ENCODE measurements at places on chromosomes 1 and 21.

- DNase-seq: no peak
These were observed 1092.7 kb downstream of the PLA2G4A start for GRCh38 chr1:187921426-187921825.

- DNase-seq: peak; percentile 20
These were observed 118.1 kb upstream of the PPP2R5A start for GRCh38 chr1:212167098-212167497.

DNA sequence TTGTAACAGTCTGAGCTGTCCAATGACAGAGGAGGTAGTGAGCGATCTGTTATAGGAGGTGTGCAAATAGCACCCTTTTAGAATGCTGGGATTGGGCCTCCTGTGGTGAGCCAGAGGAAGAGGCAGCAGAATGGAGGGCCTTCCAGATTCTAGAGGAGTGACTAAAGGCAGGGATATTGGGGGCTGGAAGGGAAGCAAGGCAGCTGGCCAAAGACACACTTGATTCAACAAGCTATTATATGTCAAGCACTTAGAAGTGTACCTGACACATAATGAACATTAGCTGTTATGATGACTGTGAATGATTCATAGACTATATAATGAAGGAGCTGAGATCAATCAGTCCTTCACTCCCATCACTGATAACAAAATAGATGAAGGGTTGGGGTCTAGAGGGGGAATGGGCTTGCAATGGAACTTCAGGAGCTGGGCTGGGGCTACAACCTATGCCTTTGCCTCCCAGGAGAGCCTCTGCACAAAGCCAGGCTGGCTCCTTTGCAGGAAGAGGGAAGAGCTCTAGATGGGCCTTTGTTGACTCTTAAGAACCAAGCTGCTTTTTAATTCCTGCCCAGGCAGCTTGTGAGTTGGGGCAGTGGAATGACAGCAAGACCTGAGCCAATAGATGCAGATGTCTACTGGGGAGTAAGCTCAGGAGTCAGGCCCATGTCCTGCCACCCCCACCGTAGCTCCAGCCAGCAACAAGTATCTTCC is 2.3 kb upstream of the MKNK1 start:
- no peak for DNase-seq

DNA sequence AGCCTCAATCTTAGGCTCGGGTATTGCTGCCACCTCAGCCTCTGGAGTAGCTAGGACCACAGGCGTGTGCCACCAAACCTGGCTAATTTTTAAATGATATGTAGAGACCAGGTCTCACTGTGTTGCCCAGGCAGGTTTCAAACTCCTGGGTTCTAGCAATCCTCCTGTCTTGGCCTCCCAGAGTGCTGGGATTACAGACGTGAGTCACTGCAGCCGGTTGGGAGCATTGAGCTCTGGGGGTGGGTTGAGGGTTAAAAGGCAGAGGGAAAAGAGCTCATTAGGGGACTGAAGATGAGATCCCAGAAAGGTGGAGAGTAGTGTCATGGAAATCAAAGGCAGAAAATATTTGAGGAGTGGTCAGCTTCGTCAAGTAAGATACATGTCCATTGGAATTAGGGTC is 7.1 kb downstream of the RAD54L start:
- no peak for DNase-seq

- DNase-seq: no peak
These were observed 7.6 kb upstream of the C4BPB start for GRCh38 chr1:207081088-207081487.

DNA sequence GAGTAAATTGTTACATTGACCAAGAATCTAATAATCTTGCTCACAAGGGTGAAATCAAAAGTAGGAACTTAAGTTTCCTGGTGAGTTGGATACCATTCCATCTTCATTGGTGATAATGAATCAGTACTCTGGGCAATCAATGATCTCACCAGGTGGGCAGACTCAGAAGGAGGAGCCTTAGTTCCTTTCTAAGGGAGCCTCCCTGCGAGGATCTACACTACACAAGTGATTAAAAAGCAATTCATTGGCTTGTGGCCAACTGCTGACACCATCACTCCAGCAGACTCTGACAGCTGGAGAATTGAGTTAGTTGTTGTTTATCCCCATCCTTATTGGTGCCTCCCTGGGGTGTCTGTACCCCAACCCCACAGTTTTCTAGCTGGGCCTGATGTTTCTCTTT is 84.1 kb upstream of the VANGL1 start:
- DNase-seq: no peak

DNA sequence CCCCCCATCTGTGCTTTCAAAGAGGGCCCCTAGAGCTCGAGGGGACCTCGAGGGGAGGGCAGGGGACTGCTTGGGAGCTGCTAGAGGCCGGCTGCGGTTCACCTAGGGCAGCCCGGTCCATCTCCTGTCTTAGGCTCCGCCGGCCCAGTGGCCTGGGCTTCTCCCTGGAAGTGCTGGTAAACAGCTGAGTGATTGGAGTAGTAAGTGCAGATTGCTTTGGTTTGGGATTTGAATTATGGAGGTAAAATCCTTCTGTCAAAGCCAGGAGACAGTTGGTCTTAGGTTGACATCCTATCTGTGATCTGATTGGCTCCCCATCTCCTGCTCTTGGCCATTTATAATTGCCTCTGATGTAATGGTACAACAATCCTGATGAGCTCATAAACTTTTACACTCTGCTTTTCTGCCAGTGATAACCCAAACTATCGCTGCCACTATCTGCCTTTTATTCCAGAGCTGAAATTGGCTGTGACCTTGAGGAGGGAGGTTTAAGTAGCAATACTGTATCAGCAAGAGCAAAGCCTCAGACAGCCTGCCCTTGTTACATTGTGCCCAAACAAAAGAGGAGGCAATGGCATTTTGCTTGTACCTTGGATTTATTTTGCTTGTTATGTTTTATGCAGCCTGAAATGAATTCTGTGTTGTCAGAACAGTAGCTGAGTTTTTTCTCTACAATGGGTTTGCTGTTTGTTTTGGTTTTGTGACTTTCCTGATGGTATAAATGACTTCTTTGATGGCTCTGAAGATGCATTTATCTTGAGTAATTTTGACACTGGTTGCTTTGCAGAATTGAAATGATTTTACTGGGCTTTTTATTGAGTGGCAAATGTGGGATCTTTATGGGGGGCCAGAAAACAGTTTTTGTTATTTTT is 2.4 kb downstream of the ARID1A start:
- peak; percentile 95 for DNase-seq

GRCh38 chr1:145877923-145878486 is 7.7 kb downstream of the ANKRD35 start:
- no peak for DNase-seq

DNA sequence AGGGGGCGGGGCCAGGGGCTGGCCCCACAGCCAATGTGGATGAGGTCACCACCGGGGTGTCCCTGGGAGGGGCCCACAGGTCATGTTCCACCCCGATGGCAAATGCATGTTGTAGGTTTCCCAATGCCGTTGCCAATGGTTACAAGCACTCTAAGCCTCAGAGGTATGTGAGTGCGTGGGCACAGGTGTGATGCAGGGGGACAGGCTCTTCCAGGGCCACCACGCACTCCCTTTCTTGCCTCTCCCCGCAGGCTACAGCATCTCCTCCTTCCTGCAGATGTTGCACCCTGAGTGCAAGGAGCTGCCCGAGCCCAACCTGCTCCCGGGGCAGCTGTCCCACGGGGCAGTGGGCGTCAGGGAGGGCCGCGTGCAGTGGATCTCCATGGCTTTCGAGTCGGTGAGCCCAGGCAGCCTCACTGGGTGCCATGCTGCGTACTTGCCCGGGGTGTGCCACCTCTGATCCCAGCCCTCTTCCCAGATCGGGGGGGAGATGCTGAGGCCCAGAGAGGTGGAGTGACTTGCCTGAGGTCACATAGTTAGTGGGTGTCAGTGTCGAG is 52.4 kb downstream of the DISP3 start:
- no peak for DNase-seq

- peak; percentile 37 for DNase-seq
These were observed 292.4 kb downstream of the GRIK1 start for GRCh38 chr21:29647353-29647781.

GRCh38 chr1:30744060-30744756 is 13.4 kb downstream of the LAPTM5 start:
- no peak for DNase-seq

DNA sequence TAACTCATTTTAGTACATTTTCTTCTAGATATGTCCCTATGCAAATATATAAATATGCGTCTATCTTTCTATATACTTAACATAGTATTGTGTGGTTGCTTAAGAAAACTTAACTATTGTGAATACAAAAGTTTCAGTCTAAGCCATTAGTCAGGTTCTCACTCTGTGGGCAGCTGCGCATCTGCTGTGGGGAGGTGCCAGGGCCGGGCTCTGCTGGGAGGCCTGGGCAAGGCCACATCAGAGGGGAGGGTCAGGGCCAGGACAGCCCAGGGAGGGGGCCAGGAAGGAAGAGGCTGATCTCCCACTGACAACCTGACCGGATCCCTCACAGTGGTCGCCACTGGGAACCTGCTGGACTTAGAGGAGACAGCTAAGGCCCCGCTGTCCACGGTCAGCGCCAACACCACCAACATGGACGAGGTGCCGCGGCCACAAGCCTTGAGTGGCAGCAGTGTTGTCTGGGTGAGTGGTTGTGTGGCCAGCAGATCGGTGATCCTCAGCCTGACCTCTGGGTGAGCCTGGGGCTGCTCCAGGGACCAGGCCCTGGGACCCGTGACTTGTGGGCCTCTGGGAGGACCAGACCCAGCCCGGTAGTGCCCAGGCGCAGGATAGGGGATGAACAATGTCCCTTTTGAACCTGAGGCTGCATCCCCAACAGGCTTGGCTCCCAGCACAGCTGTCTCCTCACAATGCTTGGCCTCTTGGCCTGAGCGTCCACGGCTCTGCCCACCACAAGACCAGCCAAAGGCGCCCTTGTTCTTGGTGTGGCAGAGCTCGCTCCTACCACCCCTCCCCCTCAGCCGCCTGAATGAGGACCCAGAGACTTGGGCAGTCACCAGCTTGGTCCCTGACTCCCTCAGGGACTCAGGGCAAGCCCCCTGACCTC is 20.2 kb downstream of the LDLRAP1 start:
- DNase-seq: no peak

GRCh38 chr1:113219828-113220227 is 146.8 kb downstream of the LRIG2 start:
- DNase-seq: no peak

- DNase-seq: no peak
These were observed at the start of gene CACNA1S for GRCh38 chr1:201112173-201112731. Gene CACNA1S, minus strand, starts transcription at chr1:201112426. Its CDS starts 87 bp downstream, at chr1:201112339.

GRCh38 chr1:66380452-66381212 is 153.3 kb upstream of the SGIP1 start:
- DNase-seq: no peak

- no peak for DNase-seq
These were observed 104.3 kb downstream of the RYR2 start for GRCh38 chr1:237146241-237146640.

DNA sequence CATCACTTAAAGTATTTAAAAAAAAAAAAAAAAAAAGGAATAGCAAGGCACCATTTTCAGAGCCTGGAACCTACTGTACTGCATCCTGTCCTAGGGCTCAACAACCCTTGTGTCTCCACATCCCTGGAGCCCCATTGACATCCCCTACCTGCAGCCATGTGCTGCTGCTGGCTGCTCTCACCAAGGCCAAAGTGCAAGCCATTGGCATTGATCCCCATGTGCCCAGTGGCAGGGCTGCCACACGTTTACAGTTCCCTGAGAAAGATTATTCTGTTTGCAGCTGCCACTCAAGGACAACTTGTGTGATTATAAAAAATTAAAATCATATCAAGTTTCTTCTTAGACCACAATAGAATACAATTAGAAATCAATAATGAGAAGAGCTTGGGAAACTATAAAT is 129.9 kb downstream of the LHX8 start:
- DNase-seq: no peak

GRCh38 chr1:224203243-224204016 is 20.4 kb downstream of the DEGS1 start:
- DNase-seq: peak; percentile 91

DNA sequence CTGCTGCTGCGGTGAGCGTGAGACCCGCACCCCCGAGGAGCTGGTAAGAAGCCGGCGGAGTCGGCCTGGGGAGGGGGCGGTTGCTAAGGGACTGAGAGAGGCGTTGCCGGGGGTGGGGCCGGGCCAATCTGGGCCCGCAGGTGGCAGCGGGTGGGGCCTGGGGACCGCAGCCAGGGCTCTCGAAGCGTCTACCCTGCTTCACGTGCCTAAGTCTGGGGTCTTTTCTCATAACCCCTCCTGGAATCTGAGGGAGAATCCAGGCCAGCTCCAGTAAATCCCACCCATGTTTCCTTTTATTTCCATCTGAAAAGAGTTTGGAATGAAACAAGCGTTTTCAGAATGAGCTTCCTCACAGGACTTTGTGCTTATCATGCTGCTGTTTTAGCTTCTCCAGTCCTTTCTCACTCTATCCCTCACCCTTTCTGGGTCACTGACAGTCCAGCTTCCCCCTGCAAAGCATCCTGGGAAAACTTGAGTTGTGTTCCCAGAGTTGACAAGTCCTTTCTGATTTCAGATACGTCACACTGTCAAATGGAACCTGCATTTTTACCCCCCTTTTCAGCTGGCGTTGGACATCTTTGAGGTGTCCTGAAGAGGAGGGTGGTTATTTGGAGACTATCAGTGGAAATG is 431 bp downstream of the CLCN6 start:
- no peak for DNase-seq

- DNase-seq: no peak
These were observed 7.0 kb upstream of the CDK11B start for GRCh38 chr1:1665815-1666251.

- DNase-seq: no peak
These were observed 10.1 kb downstream of the TMCC2 start for GRCh38 chr1:205237526-205238484.

- no peak for DNase-seq
These were observed 2.9 kb downstream of the SARS1 start for GRCh38 chr1:109216662-109217061.

GRCh38 chr1:246629976-246630375 is 63.7 kb downstream of the CNST start:
- DNase-seq: no peak

GRCh38 chr1:203282720-203283542 is 22.4 kb upstream of the BTG2 start:
- no peak for DNase-seq

DNA sequence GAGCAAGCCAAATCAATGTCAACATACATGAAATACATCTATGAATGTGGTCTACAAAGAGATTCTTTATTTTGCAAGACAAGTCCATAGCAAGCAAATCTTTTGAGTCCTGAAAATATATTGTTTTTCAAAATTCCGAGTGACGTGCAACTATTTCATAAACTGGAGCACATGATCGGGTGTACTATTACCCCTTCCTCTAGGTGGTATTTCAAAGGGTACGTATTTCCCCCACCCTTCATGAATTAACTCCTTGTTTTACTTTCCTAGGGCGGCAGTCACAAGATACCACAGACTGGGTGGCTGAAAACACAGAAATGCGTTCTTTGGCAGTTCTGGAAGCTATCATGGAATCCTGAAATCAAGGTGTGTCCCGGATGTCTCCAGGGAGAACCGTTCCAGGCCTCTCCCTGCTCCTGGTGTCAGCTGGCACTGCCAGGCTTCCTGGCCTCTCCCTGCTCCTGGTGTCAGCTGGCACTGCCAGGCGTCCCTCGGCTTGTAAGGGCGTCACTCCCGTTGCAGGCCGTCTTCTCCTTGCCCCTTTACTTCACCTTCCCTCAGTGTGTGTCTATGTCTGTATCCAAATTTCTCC is 55.3 kb downstream of the RIPK4 start:
- DNase-seq: no peak
